ENCODE measurements at places on chromosomes 2 and 18.

- DNase-seq = no peak
Observed at GRCh38 chr2:30298302-30298701, 67.0 kb downstream of the LBH start.

GRCh38 chr2:227323818-227324217 lies 1.2 kb upstream of the MFF start:
- DNase-seq = no peak

DNA sequence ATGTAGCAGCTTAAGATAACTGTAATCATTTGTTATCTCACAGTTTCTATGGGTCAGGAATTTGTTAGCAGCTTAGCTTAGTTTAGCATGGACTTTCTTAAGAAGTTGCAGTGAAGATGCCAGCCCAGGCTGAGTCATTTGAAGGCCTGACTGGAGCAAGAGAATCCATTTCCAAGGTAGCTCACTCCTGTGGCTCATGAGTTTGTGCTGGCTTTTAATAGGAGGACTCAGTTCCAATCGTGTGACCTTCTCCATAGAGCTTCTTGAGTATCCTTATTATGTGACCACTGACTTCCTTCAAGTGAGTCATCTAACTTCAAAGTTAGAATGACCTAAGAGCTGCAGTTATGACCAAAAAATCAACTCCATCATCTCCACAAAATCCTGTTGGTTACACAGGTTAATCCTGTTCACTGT lies 1.4 kb downstream of the GPATCH11 start:
- DNase-seq = no peak

DNA sequence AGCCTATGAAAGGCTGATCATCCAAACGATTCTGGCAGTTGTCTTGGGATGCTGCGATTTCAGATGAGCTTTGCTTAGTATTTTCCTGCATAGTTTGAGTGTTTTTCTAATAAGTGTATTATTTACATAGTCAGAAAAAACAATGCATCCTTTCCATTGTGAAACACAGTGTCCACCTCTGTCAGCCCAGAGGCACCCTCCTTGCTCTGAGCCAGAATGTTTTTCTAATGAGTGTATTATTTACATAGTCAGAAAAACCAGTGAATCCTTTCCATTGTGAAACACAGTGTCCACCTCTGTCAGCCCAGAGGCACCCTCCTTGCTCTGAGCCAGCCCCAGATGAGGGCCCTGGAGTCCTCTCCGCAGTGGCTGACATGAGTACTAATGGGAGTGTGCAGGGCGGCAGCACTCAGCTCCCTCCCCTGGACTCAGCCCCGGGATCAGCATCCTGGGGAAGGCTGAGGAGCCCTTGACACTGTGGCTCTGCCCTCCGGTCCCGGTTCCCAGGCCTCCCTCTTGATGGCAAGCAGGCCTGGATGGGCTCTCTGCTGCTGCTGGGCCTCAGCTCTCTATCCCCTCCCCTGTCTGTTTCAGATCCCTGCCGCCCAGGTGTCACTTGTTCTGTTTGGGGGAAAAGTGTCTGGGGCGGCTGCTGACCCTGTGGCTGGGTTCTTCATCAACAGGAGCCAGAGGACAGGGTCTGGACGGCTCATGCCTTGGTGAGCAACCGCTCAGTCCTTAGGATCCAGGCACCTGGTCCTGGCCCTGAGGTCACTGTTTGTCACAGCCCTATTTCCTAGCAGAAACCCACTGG lies 5.9 kb downstream of the MFSD2B start:
- DNase-seq = no peak

DNA sequence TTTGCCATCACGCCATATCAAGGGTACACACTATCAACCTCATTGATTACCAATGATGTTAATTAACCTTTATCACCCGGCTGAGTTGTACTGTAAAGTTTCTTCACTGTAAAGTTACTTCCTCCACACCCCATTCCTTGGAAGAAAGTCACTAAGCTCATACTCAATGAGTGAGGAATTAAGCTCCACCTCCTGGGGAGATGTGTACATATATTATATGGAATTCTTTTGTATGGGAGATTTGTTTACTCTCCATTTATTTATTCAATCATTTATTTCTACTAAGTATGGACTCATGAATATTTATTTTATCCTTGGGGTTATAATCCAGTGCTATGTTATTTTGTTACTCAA lies 56.8 kb downstream of the C2orf74 start:
- DNase-seq = no peak

DNA sequence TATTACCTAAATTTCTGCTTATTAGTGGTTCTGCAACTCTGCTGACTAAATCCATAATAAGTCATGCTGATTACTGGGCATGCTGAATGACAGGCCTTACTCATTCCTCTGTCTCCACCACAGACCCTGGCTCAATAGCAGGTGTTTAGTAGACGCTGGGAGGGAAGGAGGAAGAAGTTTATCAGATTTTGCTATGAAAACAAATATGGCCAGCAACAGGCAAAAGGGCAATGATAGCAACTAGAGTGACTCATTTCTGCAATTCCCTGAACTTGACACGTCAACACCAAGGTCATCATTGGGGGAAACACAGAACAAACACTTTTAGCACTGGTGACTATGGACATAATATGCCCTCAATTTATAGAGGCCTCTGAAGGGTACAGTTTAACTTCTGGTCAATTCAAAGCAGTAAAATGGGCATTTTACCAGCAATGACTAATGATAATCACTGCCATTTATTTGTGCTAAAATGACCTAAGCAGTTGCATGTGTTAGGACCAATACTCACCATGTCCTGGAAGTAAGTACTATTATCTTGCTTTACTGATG lies 35.2 kb downstream of the TMEM163 start:
- DNase-seq = no peak

DNA sequence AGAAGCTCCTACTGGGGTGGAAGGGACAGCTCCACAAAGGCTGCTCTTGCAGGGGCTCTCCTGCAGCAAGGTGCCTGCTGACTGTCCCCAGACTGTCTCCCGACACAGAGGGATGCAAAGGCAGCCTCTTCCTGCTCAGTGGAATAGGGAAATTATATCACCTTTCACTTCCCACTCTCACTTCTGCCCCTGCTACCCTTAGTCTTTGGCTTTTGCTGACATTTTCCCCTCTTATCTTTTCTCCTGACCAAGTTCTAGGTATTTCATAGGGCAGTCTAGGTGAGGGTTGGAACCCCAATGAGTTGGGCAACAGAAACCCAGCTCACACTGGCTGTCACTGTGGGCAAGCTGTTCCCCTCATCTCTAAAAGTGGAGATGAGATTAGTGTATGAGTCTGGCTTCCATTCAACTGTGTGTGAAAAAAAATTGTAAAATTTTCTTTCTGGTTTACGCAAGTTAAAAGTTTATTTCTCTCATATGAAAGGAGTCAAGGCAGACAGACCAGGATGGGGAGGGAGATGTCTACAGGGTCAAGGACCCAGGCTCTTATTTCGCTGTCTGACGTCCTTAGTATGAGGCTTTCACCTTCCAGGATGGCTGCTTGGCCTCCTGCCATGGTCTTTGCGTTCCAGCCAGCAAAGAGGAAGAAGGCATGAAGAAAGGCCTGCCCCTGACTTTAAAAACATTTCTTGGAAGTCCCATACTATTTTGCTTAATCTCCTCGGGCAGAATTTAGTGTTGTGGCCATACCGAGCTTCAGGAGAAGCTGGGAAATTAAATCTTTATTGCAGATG lies 7.5 kb upstream of the MOCOS start:
- DNase-seq = no peak

- no peak for DNase-seq
Observed at GRCh38 chr2:80437959-80438358, 133.4 kb upstream of the LRRTM1 start.

All from GM18507 (cell line).